Right renal cortex interstitium (tissue), 3 donors: ENCODE measurements at places on chromosomes 7 and 10.

GRCh38 chr7:41624818-41625217 is 78.1 kb downstream of the INHBA start:
- no peak for DNase-seq

DNA sequence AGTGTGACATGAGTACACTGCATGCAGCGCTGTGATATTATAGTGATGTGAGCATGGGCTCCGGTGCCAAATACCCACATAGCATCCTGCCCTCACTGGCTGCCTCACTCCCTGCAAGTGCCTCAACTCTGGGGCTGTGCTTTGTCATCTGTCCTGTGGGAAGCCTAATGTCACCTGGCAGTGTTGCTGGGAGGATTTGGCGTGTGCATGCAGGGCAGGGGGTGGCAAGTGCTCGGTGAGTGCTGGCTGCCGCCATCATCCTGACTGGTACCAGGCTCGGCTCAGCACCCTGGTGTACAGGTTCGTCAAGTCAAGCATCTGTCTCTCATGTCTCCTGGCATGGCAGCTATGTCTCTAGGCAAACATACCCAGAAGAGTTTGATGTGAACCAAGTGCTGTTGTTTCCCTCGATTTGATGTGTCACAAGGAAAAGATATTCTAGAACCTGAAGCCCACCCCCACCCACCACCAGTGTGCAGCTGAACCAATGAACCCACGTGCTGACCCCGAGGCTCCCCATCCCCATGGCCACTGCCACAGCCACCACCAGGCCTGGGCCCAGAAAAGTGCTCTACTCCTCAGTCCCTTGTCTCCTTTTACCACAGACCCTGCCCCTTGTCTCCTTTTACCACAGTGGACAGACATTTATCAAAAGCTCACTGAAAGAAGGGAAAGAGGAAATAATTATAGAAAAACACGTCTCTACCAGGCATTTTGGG is 135.8 kb downstream of the MAPK8 start:
- no peak for DNase-seq

DNA sequence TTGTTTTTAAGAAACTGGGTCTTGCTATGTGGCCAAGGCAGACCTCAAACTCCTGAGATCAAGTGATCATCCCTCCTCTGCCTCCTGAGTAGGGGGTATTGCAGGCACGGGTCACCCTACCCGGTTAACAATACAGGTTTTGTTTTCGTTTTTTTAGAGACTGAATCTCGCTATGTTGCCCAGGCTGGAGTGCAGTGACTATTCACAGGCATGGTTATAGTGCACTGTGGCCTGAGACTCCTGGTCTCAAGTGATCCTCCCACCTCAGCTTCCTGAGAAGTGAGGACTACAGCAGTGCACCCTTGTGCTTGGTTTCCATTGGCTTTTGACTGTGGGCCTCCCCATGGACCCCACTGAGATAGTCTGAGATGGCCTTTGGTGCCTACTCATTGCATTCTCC is 3.8 kb upstream of the TRIM24 start:
- no peak for DNase-seq

- no peak for DNase-seq
Observed at GRCh38 chr10:87930934-87931835, 67.8 kb downstream of the PTEN start.

- no peak for DNase-seq
Observed at GRCh38 chr7:115976651-115977050, 53.9 kb downstream of the TFEC start.
